ENCODE measurements at places on chromosomes 11 and 22.

DNA sequence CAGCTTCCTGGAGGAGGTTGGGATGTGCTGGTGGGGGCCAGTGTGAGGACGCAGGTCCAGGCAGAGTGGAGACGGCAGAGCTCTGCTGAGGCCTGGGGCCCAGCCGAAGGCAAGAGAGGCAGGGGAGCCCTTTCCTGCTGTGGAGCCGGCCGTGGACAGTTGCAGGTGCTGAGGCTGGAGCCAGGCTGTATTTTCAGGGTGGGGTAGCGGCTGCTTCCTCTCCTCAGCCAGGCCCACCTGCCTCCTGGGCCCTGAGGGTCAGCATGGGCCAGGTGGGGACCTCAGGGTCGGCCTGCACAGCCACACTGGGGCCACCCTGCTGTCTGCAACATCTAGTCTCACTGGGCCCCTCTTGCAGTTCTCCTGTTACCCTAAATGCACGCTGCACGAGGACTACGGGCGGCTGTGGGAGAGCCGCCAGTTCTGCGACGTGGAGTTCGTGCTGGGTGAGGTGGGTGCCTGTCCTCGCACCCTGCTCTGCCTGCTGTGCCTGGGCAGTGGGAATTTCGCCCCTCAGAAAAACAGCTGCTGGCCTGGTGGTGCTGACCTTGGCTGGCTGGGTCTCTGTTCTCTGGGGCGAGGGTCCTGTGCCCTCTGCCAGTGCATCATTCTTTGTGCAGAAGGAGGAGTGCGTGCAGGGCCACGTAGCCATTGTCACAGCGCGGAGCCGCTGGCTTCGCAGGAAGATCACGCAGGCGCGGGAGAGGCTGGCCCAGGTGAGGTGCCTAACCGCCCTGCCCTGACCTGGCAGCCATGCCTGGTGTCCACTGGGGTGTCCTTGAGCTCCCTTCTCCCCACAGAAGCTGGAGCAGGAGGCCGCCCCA, 8.4 kb downstream of the THAP7 start:
- no peak for DNase-seq

GRCh38 chr11:130511765-130512164, 63.3 kb downstream of the ADAMTS15 start:
- no peak for DNase-seq

GRCh38 chr11:19520681-19521080, 192.0 kb upstream of the NAV2 start:
- no peak for DNase-seq

GRCh38 chr22:20579273-20580120, 72.1 kb downstream of the MED15 start:
- no peak for DNase-seq

- DNase-seq, result no peak
Observed at GRCh38 chr11:65426839-65427690, 4.5 kb downstream of the NEAT1 start.

GRCh38 chr11:20474176-20474881, 86.8 kb downstream of the PRMT3 start:
- no peak for DNase-seq

DNA sequence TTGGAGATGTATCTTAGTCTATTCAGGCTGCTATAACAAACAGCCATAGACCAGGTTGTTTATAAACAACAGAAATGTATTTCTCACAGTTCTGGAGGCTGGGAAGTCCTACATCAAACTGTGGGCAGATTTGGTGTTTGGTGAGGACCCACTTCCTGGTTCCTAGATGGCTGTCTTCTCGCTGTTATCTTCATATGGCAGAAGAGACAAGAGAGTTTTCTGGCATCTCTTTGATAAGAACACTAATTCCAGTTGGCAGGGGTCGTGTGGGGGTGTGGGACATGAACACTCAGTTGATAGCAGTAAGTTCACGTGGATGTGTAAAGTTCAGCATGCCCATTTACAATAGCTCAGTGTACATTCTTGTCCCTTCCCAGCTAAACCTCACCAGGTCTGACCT, 41.3 kb upstream of the HMGXB4 start:
- no peak for DNase-seq

DNA sequence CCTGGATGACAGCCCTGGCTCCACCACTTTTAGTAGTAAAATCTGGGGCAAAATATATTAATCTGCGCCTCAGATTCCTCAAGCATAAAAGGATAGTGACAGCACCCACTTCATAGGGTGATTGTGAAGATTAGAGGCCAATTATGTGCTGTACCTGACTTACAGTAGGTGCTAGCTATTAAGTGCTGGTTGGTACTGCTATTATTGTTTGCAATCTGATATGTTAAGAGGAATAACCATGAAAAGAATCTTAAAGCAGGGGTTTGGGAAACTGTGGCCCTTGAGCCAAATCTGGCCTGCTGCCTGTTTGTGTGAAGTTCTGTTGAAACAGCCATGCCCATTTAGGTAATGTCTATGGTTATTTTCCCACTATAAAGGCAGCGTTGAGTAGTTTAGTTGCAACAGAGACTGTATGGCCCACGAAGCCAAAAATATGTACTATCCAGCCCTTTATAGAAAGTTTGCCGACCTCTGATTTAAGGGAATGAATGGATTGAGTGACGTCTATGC, 44.7 kb upstream of the MN1 start:
- DNase-seq, result no peak

GRCh38 chr22:47275605-47276449, 513.4 kb downstream of the TBC1D22A start:
- peak; percentile 20 for DNase-seq

DNA sequence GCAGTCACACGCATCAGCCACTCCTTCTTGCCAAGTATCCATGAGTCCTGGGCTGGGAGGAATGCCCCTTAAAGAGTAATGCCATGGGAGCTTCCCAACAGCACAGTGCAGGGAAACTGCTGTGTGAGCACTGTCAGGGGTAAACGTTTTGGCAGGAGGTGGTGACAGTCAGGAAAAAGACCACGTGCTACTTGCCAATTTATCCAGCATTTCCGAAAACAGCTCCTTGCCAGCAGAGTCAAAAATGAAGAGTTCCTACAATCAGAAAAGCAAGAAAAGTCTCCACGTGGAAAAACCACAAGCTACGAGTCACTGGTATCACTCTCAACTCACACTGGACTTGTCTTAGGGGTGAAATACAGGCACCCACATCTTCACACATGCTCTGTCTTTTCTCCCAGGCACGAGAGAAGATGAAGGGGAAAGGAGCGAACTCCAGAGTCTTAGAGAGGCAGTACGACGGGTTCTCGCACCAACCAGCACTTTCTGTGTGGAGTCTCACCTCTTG, 9.9 kb downstream of the IFT27 start:
- DNase-seq, result no peak

DNA sequence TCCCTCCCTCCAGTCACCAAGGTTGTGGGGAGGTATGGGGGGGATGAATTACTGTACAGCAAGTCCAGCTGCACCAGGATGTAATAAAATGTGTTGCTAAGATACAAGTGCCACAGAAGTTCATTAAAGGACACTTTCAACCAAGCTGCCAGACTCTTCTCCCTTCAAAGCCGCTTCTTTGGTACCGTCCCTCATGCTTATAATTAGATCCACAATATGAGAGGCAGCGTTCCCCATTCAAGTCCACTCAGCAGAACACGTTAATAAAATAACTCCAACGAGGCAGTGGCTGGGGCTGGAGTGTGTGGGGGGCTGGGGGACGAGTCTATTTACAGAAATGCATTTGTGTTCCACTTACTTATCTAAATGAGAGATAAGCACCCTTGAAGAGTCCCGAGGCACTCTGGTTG, 14.7 kb downstream of the PHF21B start:
- no peak for DNase-seq

DNA sequence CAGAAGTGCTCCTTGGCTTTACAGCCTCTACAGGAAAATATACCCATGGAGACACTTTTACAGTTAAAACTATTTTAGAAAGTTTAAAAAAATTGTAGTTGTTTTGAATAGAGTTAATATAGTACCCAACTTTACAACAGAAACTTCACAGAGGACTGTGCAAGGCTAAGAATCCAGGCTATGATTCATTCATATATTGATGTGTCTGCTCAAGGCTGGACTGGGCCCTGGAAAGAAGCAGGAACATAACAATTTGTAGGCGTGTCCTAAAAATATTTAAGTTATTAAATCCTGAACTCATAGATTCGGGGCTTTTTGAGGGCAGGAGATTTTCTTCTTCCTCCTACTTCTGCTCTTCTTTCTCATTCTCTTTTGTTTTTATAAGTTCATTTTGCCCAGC, 291.5 kb upstream of the CCDC179 start:
- no peak for DNase-seq

DNA sequence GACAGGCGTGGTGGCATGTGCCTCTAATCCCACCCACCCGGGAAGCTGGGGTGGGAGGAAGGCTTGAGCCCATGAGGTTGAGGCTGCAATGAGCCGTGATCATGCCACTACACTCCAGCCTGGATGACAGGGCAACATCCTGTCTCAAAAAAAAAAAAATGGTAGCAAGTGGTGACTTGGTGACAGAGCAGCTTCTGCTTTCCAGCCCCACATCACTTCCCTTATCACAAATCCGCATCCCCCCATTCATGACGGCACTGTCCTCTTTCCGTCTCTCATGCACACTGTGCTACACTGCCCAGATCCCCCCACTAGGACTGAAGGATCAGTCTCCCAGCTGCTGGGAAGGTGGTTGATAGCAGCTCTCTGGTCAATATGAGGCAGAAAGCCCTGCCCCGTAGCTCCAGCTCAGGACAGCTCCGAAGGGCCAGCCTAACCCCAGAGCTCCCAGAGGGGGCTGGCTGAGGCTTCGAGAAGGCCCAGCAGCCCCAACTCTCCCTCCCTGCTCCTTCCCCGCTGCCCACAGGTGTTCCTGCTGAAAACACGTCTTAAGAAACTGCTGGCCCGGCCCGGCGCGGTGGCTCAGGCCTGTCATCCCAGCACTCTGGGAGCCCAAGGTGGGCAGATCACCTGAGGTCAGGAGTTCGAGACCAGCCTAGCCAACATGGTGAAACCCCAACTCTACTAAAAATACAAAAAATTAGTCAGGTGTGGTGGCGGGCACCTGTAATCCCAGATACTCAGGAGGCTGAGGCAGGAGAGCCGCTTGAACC, 15.9 kb downstream of the PGA5 start:
- no peak for DNase-seq

GRCh38 chr22:27903805-27904473, 15.1 kb downstream of the PITPNB start:
- DNase-seq, result no peak

- peak; percentile 52 for DNase-seq
Observed at GRCh38 chr11:45264839-45265515, 21.2 kb downstream of the SYT13 start.

DNA sequence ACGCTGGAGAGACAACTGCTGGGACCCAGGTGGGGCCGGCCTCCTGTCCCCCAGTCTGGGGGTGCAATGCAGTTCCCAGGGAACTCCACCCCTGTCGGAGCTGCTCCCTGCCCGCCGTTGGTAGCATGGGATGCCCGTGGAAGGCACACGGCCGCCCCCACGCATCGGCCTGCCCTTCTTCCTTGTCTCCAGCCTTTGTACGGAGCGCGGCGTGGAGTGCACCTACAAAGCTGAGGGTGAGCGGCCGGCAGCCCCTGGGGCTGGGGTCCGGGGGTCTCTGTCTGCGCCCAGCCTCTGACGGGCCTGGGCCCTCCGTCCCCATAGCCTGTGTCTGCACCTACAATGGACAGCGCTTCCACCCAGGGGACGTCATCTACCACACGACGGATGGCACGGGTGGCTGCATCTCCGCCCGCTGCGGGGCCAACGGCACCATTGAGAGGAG, 23.2 kb downstream of the MUC5AC start:
- DNase-seq, result no peak

GRCh38 chr11:126963603-126964363, 36.8 kb downstream of the KIRREL3 start:
- no peak for DNase-seq

DNA sequence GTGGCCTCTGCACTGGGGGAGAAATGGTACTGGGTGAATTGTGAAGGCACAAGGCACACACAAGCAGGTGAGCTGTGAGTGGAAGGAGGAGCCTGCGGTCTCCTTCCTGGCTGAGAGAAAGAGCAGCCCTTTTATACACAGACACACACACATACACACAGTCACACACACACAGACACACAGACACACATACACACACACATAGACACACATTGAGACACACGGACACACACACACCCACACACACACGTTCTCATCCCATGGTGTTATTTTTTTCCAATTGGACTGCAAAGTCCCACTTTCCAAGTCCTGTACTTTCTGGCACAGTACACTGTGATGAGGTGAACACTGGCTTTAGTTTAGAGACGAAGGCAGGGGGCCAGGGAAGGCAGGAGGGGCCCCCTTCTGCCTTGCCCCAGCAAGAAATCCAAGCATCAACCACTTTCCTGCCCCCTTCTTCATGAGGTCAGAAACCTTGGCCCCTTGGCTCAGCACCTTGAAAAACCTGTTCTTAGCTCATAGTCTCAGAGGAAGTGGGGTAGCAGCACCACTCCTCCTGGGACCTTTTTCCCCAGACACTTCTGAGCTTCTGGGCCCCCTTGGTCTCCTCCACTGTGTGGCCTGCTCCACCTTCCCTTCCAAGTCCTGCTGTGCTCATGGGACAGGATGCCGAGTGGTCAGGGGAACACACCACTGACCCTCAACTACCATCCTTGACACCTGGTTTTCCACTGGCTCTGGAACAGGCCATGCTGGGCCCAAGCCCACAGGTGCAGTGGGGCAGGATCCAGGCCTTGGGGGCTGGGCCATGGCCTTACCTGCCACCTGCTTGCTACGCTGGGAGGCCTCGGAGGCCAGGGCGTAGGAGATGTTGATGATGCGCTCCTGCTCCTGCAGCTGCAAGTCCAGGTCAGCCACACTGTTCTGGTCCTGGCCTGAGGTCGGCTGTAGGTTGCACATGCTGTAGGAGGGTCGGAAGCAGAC, 43.8 kb downstream of the C11orf58 start:
- no peak for DNase-seq

GRCh38 chr11:64990222-64990923, 6.4 kb downstream of the BATF2 start:
- no peak for DNase-seq

DNA sequence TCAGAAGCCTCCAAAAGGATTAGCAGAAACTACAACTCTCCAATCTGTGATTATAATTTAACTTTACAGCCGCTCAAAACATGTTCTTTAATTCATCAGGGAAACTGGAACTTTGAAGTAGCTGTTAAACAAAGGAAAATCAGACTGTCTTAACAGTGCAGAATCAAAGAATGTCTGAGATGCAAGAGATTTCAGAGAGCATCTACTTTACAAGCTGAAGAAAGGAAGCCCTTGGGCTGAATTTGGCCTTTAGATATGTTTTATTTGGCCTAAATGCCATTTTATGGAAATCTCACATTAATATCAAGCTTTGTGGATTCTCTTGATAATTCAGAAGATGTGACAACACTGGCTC, 281.5 kb upstream of the CTSC start:
- DNase-seq, result no peak

DNA sequence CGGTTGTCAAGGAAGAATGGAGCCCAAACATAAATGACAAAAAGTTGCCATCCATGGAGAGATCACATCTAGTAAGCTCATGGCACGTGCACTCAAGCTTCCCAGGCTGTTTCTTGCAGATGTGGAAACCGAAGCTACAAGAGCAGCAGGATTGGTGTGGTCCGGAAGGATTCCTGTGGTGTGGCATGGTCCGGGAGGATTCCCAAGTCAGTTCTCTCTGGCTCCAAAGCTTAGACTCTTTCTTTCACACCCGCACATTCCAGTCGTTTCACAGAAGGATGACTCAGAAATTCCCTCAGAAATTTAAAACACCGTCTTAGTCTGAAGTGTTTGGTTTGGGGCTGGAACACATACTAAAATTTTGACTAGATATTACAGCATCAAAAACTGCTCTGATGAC, 78.0 kb upstream of the DRD2 start:
- DNase-seq, result peak; percentile 80
